ENCODE measurements at places on chromosomes 2 and 18.

DNA sequence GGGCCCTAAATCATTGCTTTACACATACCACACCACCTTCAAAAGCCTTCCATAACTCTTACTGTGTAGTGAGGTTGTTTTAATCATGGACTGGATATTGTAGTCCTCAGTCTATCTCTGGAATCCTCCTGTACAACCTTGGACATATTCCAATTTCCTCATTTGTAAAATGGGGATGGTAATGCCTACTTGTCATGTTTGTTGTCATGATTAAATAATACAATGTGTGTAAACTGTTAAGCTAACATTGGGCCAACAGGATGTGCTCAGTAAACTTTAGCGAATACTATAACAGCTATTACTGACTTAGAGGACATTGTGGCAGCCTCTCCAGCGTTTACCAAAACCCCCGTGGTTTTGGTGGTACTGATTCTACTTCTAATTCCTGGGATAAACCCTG, 74.7 kb upstream of the PTPRM start:
- no peaks in the 10 kb centered on the region for H3K27me3 ChIP-seq
- no peaks in the 10 kb centered on the region for H3K36me3 ChIP-seq
- DNase-seq: no peak
- no peak overlapping the region for H3K27ac ChIP-seq
- H3K4me1 ChIP-seq: no peaks in the 10 kb centered on the region

DNA sequence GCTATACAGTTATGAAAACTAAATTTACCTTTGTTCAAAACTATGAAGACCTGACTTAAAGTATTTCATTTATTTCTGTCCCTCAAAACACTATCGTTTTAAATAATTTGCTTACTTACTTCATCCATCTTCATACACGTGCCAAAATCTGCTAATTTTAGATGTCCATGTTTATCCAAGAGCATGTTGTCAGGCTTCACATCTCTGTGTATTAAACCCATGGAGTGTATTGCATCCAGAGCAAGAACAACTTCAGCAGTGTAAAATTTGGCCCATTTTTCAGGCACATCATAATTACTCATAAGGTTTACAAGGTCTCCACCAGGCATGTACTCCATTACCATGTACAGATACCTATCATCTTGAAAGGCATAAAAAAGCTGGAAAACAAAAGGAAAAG, 80.3 kb downstream of the SLC66A3 start:
- H3K27me3 ChIP-seq: no peaks in the 10 kb centered on the region
- no peak overlapping the region for H3K27ac ChIP-seq
- no peaks in the 10 kb centered on the region for H3K4me1 ChIP-seq
- no peaks in the 10 kb centered on the region for H3K36me3 ChIP-seq
- DNase-seq: no peak

GRCh38 chr2:228526687-228527086, 345.2 kb upstream of the SPHKAP start:
- no peak for DNase-seq
- H3K27ac ChIP-seq: no peak overlapping the region
- no peaks in the 10 kb centered on the region for H3K36me3 ChIP-seq
- H3K27me3 ChIP-seq: no peaks in the 10 kb centered on the region

GRCh38 chr2:240463866-240464481, 28.5 kb downstream of the GPC1 start:
- no peaks in the 10 kb centered on the region for H3K27me3 ChIP-seq
- H3K36me3 ChIP-seq: peaks cover 9% of the 10 kb centered on the region
- no peak overlapping the region for H3K27ac ChIP-seq
- DNase-seq: no peak
- H3K4me3 ChIP-seq: no peak overlapping the region

DNA sequence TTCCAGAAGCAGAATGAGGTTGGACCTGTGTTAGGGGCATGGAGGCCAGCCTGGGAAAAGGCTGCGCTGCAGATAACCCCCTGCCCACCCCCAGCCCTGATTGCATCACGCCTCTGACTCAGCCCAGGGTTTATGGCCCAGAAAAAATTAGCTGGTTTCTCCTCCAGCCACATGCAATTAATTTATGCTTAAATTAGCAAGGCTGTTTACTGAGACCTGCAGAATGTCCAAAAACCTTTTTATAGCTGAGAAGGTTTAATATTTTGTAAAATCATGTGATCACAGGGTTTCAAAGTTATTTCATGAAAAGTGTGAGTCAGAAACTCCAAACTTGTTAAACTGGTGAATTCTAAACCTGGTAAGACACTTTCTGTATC, 123.1 kb upstream of the HDAC4 start:
- H3K36me3 ChIP-seq: no peaks in the 10 kb centered on the region
- H3K4me1 ChIP-seq: no peaks in the 10 kb centered on the region
- no peak overlapping the region for H3K4me3 ChIP-seq
- no peak for DNase-seq

- H3K27me3 ChIP-seq: no peaks in the 10 kb centered on the region
- no peaks in the 10 kb centered on the region for H3K4me1 ChIP-seq
- H3K27ac ChIP-seq: no peak overlapping the region
- no peak overlapping the region for H3K4me3 ChIP-seq
- DNase-seq: no peak
Measured at GRCh38 chr2:193462411-193462810, 1267.7 kb upstream of the TMEFF2 start.

DNA sequence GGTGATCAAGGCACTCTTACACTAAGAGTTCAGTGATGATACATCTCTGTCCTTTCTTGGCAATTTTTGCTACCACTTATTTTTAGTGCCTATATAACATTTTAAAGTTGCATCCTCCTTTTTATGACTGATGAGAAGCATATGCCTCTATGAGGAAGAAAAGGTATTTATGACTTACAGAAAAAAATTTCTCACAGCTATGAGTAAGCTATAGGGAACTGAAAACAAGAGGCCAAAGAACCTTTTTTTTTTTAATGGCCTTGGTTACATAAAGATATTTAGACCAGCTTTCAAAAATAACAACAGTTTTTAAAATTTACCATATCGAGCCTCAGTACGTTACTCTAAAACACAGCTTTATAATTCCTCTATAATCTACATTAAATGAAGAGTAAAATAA, 21.3 kb downstream of the MBD5 start:
- H3K36me3 ChIP-seq: no peaks in the 10 kb centered on the region
- no peak overlapping the region for H3K27ac ChIP-seq
- H3K4me1 ChIP-seq: no peaks in the 10 kb centered on the region
- no peak overlapping the region for H3K4me3 ChIP-seq

DNA sequence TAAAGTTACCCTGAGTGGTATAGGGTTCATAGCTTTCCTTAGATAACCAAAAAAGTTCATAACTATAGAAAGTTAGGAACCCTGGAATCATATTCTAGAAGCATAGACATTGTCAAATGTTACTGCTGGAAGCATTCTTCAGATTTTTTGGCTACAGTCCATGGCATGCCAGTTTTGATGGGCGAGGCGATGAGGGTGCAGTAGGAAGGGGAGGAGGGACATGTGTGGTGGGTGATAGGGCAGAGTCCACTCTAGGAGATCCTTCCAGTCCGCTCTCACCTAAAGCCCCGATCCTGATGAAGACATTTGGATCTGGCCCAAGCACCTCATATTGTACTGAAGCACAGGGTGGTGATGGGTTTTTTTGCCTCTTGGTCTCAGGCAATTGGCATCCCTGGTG, 91.8 kb downstream of the HRH4 start:
- no peaks in the 10 kb centered on the region for H3K4me1 ChIP-seq
- no peaks in the 10 kb centered on the region for H3K36me3 ChIP-seq
- no peak overlapping the region for H3K4me3 ChIP-seq
- no peaks in the 10 kb centered on the region for H3K27me3 ChIP-seq
- DNase-seq: no peak

DNA sequence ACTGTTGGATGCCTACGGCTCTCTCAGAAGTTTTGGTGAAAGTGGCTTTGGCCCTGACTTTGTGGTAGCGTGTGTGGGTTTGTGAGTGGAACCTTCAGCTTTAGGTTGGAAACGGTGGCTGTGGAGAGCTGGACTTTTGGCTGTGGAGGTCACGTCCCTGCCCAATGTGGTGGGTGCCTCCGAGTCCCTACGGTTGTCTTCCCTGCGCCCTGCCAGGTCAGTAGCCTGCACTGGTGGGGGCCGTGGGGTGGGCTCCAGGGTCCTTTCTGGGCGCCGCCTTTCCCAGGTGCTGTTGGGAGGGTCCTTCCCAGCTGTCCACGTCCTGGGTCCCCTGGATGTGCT, 11.1 kb downstream of the COLEC11 start:
- H3K27me3 ChIP-seq: no peaks in the 10 kb centered on the region
- H3K4me3 ChIP-seq: no peak overlapping the region
- no peak for DNase-seq

- H3K4me1 ChIP-seq: no peaks in the 10 kb centered on the region
- no peak overlapping the region for H3K4me3 ChIP-seq
- no peaks in the 10 kb centered on the region for H3K36me3 ChIP-seq
- no peak for DNase-seq
- no peaks in the 10 kb centered on the region for H3K27me3 ChIP-seq
- no peak overlapping the region for H3K27ac ChIP-seq
Measured at GRCh38 chr2:177036747-177037146, 175.8 kb upstream of the HNRNPA3 start.

DNA sequence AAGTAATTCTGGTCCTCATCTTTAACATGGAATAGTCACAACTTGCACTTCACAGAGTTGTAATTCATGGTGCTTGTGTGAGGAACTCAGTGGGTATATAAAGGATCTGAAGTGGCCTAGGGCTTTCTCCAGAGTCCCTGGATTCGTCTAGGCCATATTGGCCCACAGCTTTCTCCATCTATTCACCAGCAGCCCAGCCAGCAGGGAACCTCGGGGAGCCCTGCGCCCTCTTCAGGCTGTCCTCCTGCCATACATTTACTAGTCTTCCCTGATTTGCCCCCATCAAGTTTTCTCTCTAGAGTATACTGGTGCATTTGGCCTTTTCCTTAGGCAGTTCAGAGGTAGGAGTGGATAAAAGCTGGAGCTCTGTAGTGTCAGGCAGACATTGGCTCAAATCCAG, 278.3 kb downstream of the MYCN start:
- H3K27ac ChIP-seq: no peak overlapping the region
- DNase-seq: no peak
- H3K4me3 ChIP-seq: no peak overlapping the region
- H3K36me3 ChIP-seq: no peaks in the 10 kb centered on the region
- peaks cover 2% of the 10 kb centered on the region for H3K4me1 ChIP-seq

GRCh38 chr2:224438726-224439125, 36.8 kb upstream of the FAM124B start:
- no peaks in the 10 kb centered on the region for H3K4me1 ChIP-seq
- no peak overlapping the region for H3K4me3 ChIP-seq
- no peaks in the 10 kb centered on the region for H3K36me3 ChIP-seq
- no peak overlapping the region for H3K27ac ChIP-seq
- no peak for DNase-seq
- H3K27me3 ChIP-seq: no peaks in the 10 kb centered on the region

- no peak overlapping the region for H3K27ac ChIP-seq
- peaks cover 3% of the 10 kb centered on the region for H3K36me3 ChIP-seq
- H3K4me3 ChIP-seq: no peak overlapping the region
- no peak for DNase-seq
- H3K27me3 ChIP-seq: no peaks in the 10 kb centered on the region
Measured at GRCh38 chr18:36811430-36811829, 17.4 kb downstream of the TPGS2 start.

- H3K4me1 ChIP-seq: no peaks in the 10 kb centered on the region
- no peak overlapping the region for H3K4me3 ChIP-seq
- no peak overlapping the region for H3K27ac ChIP-seq
- peaks cover 7% of the 10 kb centered on the region for H3K36me3 ChIP-seq
Measured at GRCh38 chr2:38572167-38572566, 30.6 kb downstream of the HNRNPLL start.

DNA sequence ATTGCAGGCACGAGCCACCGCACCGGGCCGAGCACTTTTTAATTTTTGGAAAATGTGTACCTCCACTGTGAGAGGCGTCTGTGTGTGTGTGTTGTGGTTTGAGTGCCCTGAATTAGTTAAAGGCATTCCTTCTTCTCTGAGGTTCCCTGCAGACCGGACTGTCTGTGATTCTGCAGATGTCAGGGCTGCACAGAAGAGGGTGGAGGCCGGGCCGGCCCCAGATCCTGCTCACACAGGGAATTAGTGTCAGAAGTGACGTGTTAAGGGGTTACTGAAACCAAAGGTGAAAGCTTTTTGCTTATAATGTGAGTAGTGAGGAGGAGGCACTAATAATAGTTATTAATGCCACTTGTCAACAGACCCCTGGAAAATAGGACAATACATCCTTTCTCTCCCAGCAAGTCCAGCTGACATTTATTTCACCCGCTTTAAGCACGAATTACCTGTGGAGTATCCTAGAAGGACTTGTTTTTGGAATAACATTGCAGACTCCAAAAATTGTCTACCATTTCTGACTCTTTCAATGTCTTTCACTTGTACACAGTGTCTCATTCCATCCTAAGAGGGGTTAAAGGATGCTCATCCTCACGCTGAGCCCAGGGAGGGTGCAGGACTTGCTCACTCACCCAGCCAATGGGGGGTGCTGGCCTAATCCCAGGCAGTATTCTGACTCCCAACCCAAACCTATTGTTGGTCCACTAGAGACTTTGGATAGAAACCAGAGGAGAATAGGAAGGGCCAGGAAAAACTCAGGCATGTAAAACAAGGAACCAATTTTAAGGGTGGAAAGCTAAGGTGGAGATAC, 16.2 kb downstream of the ARHGAP25 start:
- no peak for DNase-seq
- no peak overlapping the region for H3K27ac ChIP-seq
- no peaks in the 10 kb centered on the region for H3K36me3 ChIP-seq
- H3K4me1 ChIP-seq: no peaks in the 10 kb centered on the region
- no peaks in the 10 kb centered on the region for H3K27me3 ChIP-seq

DNA sequence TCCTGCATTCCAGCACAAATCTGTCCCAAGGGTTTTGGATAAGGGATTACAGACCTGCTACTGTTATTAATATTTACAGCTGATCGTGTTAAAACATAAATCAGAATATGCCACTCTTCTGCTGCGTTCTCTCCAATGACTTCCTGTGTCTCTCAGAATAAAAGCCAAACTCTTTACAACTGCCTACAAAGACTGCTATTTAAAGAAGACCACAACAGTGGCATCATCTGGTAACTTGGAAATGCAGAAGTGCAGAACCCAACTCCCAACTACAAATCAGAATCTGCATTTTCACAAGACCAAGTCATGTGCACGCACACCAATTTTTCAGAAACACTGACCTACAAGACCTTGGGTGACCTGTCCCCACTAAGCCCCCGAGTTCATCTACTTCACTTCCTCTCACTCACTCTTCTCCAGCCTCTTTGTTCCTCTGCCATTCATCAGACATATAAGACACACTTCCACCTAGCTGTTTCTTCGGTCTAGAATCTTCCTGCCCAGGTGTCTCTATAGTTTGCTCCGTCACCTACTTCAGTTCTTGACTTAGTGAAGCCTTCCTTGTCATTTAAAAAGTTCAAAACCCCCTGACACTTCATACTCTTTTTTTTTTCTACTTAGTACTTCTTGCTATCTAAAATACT, 36.0 kb downstream of the CHN1 start:
- no peak for DNase-seq
- H3K36me3 ChIP-seq: no peaks in the 10 kb centered on the region
- no peaks in the 10 kb centered on the region for H3K27me3 ChIP-seq
- peaks cover 3% of the 10 kb centered on the region for H3K4me1 ChIP-seq
- H3K27ac ChIP-seq: no peak overlapping the region
- no peak overlapping the region for H3K4me3 ChIP-seq
